Uterus (tissue), 4 donors: ENCODE measurements at places on chromosomes 7 and 10.

- DNase-seq = no peak
Measured at GRCh38 chr7:90668992-90669391, 72.9 kb downstream of the CDK14 start.

DNA sequence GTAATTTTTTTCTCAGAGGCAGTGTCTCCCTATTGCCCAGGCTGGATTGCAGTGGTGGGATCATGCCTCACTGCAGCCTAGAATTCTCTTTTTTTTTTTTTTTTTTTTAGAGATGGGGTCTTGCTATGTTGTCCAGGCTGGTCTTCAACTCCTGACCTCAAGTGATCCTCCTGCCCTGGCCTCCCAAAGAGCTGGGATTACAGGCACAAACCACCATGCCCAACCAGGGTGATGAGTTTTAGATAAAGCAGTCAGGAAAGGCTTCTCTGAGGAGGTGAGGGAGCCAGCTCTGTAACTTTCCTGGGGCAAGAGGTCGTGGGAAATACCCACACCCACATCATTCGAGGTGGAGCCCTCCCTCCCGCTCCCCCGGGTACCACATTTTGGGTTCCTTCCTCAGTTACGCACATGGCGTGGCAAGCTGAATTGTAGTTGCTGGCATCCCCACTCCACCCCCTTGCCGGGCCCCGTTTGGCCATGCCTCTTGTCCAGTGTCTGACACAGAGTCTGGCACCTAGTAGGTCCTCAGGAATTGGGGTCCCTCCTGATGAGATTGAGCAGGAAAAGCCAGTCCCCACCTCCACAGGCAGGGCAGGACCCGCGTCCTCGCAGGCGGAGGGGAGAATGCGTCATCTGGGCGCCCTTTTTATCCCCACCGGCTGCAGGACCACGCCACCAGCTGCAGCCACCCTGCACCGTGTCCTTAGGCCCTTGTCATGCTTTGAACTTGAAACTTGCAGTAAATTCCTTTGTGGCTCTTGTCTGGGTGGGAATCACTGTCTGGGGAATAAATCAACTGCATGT lies 43.4 kb downstream of the CLIP2 start:
- no peak for DNase-seq

DNA sequence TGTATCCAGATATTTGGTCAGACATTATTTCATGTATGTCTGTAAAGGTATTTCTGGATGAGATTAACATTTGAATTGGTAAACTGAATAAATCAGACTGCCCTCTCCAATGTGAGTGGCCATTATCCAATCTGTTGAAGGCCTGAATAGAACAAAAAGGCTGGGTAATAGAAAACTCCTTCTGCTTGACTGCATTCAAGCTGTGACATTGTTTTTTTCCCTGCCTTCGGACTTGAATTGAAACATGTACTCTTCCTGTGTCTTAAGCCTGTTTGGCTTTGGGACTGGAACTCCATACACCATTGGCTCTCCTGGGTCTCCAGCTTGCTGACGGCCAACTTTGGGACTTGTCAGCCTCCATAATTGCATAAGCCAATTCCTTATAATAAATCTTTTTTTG lies 36.0 kb upstream of the ARHGAP21 start:
- DNase-seq = no peak

- no peak for DNase-seq
Measured at GRCh38 chr7:131522325-131522930, 34.0 kb downstream of the PODXL start.

DNA sequence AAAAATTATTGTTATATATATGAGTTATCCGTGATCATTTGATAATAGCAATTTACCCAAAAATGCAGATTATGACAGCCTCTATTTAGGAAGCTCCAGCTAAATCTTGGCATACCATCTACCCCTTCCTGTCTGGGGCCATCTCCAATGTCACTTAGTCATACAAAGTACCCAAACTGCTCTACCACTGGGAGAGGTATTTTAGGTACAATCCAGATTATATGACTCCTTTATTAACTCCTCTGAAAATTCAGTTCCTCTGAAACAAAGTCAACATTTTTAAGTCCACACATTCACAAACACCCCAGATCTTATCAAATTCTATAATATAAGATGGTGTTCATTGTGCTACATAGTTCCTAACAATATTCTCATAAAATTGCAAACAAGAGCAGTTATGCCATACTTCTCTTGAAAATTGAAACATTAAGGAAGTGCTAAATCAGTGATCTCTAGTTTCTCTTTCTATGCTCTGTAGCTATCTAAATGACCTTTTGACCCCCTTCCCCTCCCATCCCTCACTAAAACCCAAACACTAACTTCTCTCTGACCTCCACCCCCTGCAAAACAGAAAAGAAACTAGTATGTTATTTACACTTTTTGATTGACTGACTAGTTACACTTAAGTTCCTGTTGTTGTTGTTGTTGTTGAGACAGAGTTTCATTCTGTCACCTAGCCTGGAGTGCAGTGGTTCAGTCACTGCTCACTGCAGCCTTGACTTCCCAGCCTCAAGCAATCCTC lies 16.4 kb downstream of the HOXA1 start:
- no peak for DNase-seq

DNA sequence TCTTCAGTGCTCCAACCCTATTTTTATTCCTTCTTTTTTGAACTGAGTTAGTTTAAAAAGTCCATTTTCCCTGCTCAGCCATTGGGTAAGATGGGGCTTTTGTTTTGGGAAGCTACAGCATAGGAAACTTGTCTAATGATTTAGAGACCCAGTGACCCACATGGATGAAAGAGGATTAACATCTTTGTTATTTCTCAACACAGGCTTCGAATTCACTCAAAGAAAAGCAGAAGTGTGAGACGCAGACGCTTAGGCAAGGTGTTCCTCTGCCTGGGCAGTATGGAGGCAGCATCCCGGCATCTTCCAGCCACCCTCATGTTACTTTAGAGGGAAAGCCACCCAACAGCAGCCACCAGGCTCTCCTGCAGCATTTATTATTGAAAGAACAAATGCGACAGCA lies 152.0 kb downstream of the HDAC9 start:
- no peak for DNase-seq

DNA sequence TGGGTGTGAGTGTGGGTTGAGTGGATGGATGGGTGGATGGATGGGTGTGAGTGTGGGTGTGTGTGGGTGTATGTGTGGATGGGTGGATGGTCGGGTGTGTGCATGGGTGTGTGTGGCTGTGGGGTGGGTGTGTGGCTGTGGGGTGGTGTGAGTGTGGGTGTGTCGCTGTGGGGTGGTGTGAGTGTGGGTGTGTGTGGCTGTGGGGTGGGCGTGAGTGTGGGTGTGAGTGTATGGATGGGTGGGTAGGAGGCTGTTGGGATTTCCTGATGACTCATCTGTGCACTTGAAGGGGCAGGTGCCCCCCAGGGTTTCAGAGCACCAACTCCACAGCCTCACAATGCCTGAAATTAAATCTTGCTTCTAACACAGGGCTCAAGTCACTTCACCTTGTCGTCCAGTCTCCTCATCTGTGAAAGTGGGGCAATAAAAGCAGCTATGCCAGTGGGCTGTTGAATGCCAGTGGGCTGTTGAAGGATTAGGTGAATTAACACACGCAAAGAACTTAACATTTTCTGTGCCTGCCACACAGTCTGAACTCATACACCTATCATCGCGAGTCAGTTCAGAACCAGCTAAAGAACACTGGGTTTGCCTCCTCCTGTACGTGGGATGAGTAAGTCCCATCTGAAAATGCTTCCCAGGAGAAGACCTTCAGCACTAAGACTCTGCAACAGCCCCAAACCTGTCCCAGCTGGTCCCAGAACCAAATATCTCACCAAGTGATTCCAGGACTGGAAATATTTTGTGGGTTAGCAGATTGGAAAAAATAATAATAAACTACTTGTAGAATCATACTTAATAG lies 32.0 kb downstream of the SFMBT2 start:
- no peak for DNase-seq

- DNase-seq = no peak
Measured at GRCh38 chr7:91416155-91416865, 152.1 kb downstream of the FZD1 start.

DNA sequence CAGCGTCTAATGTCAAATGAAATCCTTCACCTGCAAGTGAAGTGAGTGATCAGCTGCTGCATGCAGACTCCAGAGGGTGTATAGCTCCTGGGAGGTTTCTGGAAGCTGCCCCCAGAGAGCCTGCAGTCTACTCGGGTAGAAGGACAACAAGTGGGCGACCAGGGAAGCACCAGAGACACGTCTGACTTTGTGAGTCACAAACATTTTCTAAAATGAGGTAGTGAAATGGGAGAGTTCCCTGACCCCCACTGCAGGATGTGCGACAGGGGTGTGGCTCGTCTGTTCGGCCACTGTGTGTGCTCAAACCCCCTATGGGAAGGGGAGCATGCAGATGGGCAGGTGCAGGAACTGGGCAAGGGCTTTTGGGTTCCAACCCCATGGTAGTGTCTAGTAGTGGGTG lies 177.1 kb upstream of the PRKCQ start:
- DNase-seq = no peak

DNA sequence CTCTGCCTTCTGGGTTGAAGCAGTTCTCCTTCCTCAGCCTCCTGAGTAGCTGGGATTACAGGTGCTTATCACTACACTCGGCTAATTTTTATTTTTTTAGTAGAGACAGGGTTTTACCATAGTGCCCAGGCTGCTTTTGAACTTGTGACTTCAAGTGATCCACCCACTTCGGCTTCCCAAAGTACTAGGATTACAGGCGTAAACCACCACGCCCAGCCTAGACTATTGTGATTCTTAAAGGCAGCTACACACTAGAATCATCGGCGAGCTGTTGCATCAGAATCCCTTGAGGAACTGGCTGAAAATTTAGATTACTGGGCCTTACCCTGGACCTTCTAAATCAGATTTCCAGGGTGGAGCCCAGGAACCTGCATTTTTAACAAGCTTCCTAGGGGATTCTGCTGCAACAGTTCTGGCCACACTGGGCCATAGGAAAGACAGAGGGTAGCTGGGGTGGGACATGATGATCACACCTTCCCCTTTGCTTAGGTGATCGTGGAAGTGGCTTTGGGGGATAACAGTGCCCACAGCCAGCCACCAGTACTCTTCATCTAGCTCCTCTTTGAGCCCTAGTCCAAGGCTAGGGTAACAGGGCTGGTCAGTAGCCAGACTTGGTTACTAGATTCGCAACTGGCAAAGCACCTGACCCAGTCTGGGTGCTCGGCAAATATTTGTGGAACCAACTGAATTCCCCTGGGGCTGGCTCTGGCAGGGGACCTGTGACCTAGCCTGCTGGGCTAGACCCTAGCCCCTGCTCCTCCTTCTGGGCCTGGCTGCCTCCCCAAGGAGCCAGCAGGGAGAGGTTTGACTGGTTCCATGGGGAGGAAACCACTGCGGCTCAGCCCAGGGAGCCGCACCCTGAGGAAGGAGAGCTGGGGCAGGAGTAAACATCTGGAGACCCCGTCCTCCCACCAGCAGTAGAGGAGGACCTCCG lies 67.1 kb upstream of the DUSP5 start:
- DNase-seq = no peak

GRCh38 chr7:69696054-69696591 lies 97.8 kb downstream of the AUTS2 start:
- no peak for DNase-seq

DNA sequence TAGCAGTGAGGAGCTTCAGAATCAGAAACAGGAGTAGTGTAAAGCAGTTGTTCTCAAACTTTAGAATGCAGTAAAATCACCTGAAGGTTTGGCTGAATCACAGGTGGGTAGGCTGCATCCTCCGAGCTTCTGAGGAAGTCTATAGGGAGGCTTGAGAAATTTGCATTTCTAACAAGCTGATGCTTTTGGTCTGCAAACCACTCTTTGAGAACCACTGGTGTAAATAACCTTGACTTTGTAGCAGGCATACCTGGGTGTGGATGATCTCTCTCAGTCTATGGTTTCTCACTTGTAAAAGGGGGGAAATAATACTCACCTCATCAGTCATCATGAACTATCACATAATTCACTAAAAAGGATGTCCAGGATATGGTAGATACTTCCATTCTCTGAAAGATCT lies 118.1 kb downstream of the SRI start:
- no peak for DNase-seq

DNA sequence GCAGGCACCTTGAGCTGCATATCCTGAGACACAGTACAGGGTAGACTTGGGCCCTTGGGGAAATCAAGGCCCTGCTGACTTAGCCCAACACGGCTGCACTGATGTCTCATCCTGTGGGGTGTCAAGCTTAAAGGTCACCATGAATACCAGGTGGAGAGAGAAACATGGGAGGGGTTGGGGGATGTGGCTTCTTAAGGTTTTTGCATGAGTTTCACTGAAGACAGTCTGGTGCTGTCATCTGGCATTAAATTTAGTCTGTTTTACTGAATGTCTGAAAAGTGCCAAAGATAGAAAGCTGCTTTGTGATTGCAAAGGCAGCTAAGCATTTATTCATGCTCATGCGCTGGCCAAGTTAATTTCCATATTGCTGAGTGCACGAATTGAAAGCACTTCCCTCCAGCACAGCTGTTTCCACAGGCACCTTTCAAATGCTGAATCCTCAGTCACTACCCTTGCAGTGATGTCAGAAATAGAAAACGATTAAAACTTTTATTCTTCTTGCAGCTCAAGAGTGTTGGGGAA lies 102.1 kb downstream of the OSBPL3 start:
- DNase-seq = no peak

- DNase-seq = peak; percentile 89
Measured at GRCh38 chr7:156949541-156950380, at the start of gene NOM1. Gene NOM1, plus strand, starts transcription at chr7:156949712. Its CDS starts 26 bp downstream, at chr7:156949738.

- no peak for DNase-seq
Measured at GRCh38 chr7:64359543-64359942, 45.8 kb downstream of the ZNF736 start.

- DNase-seq = no peak
Measured at GRCh38 chr7:78140109-78140508, 341.5 kb downstream of the PHTF2 start.

DNA sequence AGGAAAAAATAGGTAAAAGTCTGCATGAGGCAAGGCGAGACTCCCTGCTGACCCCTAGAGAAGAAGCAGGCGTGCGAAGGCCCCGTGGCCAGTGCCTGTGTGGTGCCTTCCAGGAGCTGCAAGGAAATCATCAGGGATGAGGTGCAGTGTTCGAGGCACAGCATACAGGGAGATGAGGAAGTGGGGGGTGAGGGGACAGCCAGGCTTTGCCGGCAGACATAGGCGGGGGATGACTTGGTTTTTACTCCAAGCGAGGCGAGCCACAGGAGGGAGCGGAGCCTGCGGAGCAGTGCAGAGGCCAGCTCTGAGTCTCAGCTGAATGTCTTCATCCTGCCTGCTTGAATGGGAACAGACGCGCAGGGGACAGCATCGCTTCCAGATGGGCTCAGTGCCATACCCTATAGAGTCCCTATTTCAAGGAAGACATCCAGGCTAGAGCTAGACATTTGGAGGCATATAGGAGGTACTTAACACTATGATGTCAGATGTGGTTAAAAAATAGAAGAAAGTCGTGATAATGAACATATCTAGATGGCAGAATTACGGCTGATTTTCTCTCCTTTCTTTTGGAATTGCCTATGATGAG lies 49.5 kb downstream of the TCERG1L start:
- no peak for DNase-seq

- no peak for DNase-seq
Measured at GRCh38 chr7:142897691-142898090, 12.1 kb upstream of the TRPV6 start.

GRCh38 chr7:16615228-16615627 lies 30.3 kb downstream of the ANKMY2 start:
- DNase-seq = no peak
